ENCODE measurements at places on chromosomes 1 and 21.

DNA sequence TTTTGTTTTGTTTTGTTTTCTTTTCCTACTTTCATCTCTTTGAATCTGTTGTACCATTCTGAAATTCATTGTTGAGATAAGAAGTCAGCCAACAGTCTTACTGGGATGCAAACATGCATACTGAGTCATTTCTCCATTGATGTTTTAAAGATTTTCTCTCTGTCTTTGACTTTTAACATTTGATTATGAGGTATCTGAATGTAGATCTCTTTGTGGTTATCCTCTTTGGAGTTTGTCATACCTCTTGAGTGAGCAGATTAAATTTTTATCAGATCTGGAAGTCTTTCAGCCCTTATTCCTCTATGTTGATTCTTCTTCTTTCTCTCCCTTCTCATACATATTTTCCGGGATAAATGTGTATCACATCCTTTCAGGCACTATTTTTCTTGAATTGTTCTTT lies 406.9 kb upstream of the NCAM2 start:
- no peak for DNase-seq

GRCh38 chr1:211352985-211353515 lies 26.4 kb downstream of the TRAF5 start:
- DNase-seq: no peak

GRCh38 chr1:95542936-95543335 lies 308.9 kb downstream of the RWDD3 start:
- DNase-seq: no peak

DNA sequence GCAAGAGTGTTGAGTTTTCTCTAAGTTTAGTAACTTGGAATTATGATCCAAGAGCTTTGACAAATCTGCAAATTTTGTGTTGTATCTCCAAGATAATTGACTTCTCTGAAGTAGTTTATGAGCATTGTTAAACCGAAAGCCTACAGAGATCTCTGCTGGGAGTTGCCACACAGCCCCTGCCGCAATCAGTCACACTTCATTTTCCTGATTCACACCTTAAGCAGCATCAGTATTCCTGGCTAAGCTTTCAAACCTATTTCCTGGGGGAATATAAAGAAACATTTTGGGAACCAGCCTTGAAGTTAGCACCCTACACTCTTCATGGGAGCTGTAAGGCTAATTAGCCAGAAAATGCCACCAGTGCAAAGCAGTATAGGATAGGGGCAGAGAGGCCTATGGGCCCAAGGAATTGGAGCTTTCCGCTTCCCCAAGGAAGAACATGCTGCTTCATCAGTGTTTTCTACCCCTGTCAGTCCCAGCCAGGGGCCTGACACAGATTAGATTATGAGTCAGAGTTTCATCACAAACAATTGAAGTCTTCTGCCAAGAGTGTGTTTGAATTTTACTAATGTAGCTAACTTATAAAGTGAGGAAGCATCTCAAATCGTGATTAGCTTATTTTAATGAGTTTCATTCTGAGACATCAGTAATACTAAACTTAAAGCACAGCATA lies 23.2 kb upstream of the CACYBP start:
- no peak for DNase-seq

- peak; percentile 92 for DNase-seq
These were observed 18.7 kb downstream of the CNTN2 start for GRCh38 chr1:205061665-205062069.

GRCh38 chr1:9357958-9358357 lies 65.3 kb downstream of the SPSB1 start:
- no peak for DNase-seq

- DNase-seq: peak; percentile 16
These were observed 10.8 kb upstream of the TIAM1 start for GRCh38 chr21:31354604-31355443.

GRCh38 chr1:163227126-163227525 lies 24.4 kb upstream of the RGS5 start:
- no peak for DNase-seq

GRCh38 chr1:9293533-9294404 lies 1.1 kb downstream of the SPSB1 start:
- DNase-seq: peak; percentile 74

DNA sequence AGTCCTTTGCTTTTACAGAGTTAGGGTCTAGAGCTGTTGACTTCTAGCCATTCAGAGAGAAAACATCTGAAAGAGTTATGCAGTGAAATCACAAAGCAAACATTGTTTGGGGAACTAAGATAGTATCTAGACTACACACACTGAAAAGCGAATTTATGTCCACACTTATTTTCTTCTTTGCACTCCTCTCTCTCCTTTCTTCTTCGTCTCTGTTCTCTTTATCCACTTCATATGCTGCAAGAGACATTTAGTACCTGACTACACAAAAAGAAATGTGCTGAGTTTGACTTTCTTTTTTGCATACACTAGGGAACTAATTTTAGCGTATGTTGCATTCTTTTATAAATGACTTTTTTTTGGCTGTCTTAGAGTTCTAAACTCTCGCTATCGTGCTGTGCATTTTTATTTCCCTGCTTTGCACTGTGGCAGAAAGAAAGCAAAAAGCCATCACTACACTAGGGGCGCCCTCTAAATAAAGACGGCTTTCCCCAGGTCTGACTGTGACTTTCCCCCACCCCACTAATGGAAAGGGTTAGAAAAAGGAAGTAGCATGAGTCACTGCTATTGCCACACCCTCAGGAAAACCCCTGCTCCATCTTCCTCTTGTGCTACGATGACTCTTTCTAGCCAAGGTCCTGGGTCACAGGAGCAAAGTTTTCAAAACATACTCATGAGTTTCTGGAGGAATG lies 65.7 kb downstream of the MAP3K7CL start:
- no peak for DNase-seq

GRCh38 chr1:68495968-68496679 lies 758 bp downstream of the DEPDC1 start:
- DNase-seq: no peak

- DNase-seq: no peak
These were observed 14.9 kb downstream of the TRIM33 start for GRCh38 chr1:114496089-114496488.

DNA sequence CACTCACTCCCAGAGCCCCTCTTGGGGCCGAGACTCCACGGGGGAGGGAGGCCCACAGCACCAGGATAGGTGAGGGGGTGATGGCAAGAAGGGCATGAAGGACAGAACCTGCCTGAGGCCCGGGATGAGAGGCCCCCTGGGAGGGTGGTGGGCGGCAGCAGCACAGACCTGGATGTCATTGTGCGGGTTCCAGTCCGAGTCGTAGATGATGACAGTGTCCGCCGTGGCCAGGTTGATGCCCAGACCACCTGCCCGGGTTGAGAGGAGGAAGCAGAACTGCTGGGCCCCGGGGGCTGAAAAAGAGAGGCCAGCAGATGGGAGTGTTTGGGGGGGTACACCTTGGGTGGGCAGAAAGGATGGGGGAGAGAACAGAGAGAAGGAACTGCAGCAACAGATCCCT lies 50.1 kb downstream of the CHD5 start:
- DNase-seq: no peak

DNA sequence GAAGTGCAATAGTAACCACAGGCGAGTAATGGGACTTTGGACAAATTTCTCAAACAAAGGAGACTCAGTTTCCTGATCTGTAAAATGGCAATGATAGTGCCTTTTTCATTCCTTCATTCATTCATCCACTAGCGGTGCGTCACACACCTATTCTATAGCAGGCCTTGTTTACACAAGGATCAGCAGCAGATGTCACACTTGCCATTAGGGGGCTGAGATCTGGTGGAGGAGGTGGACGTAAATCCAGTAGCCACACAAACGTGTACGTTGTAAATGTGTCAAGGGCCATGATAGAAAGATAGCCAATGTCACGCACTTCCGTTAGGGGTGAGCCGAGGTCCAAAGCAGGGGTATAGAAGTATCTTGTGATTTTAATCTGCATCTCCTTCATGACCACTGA lies 34.2 kb downstream of the SERINC2 start:
- no peak for DNase-seq

DNA sequence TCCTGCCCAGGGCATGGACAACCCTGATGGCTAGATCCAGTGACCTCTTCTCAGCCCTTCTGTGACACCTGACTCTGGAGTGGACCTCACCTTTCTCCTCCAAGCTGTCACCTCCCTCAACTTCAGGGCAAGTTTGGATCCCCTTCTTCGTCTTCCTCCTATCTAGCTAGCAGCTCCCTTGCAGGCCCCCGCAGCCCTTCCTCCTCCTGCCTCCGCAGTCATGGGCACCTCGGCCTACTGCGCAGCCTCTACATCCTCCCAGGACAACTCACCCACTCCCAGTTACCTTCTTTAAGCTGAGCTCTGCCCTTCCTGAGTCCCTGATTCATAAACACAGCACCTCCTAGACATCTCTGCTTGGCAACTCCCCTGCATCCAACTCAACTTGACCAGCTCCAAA lies 61.3 kb upstream of the ID3 start:
- no peak for DNase-seq

GRCh38 chr1:33256471-33257206 lies at the start of gene ZNF362:
Gene ZNF362, plus strand, starts transcription at chr1:33256492. Its CDS starts 14,083 bp downstream, at chr1:33270575.
- DNase-seq: peak; percentile 85

DNA sequence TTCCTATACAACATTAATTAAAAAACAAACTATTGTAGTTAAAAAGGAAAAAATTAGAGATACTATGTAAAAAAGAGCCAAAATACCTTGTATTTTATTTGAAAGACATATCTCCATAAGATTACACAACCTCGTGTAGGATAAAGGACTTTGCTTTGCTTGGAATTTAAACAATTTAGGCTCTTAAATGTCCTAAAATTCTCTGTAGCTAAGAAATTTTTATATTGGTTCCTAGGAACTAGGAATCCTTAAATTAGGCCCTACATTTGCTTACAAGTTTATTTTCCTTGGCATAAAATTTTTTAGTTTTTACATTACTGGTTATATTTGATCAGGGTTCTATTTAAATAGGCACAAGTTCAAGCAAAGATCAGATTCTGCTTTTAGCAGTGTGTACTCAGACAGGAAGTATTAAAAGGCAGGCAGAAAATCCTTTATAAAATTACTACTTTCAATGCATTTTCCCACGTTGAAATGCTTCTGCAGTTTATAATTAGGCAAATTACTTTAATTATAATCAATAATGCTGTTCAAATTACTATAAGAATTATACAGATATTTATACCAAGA lies 3.4 kb upstream of the ANGPTL3 start:
- no peak for DNase-seq

- DNase-seq: no peak
These were observed 275.9 kb upstream of the C1orf105 start for GRCh38 chr1:172144445-172145061.

DNA sequence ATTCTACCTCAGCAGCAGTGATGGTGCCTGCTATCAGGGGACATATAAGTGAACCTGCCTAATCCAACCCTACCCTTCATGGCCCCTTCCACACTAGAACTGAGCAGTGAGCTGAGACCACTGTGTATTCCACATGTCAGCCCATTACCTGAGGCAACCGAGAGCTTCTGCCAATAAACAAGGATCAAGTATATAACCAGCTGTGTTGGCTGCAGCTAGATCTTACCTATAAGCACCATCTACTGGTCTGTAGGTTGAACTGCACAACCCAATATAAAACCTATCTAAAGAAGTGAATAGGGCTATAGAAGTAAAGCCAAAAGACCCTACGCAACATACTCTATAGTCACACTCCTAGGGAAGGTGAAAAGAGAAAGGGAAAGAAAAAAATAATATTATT lies 376.9 kb downstream of the HHIPL2 start:
- no peak for DNase-seq

DNA sequence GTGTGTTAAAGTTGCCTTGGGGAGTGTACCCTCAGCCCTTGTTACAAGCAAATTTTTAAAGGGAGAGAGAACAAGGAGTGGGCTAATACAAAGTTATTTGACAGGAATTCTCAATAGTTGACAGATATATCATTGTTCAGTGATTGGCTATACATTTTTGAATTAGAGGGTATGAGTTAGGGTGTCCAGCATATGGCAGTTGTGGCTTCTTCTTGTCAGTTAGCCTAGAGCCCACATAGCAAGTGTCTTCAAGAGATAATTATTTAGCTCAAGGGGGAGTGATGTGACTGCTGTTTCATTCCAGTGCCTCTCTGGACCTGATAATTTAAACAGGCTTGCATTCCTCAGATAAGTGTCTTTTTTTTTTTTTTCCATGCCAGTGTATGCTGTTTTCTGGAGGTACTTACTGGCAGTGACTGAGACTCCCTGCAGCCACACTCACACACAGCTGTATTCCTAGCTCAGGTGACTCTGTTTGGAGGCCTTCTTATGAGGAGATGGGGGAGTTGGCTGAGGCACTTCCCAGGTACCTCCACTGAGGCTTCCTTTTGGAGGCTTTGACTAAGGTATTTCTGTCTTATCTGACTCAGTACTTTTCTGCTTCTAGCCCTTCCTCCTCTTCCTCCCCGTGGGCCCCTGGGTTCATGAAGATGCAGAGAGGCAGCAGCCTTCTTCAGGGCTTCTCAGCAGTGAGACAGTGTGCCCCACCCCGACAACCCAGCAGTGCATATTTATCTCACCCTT lies 32.3 kb downstream of the IVNS1ABP start:
- no peak for DNase-seq

Measured in retina (tissue), 1 donor.